Kidney epithelial cell (primary cell): ENCODE measurements at places on chromosomes 16 and 17.

- no peak for DNase-seq
These were observed 2.7 kb downstream of the KRT35 start for GRCh38 chr17:41478237-41478636.

- DNase-seq, result no peak
These were observed 26.2 kb downstream of the NSMCE1 start for GRCh38 chr16:27242398-27242797.

DNA sequence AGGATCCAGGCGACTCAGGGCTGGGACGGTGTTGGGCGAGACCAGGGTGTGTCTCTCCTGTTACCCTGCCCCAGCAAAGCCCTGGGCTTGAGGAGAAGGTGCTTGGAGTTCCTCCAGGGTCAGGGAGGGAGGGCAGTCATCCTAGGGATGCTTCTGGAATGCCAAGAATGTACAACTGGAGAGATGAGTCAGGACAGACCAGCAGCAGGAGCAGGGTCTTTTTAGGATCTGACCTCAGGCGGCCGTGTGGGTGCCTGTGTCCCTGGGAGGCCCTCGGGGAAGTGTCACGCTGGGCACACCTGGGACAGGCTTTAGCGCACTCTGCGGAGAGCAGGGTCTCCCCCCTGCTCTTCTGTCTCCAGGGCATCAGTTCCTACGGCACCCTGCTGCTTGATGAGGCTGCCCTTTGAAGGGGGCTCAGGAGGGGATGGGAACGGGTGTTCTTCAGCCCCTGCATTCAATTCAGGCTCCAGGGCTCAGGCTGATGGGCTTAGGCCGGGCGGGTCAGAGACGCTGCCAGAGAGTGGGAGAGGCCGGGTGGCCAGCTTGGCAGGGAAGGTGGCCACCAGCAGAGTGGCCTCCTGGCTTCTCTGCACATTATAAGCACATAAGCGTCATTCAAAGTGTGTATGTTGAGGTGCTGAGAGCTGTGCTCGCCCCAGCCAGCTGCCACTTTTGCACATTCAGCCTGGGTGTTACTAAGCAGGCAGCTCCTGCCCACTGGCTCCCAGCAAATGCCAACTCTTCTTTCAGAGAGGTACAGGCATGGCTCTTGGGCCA is 8.4 kb upstream of the MTSS2 start:
- peak; percentile 70 for DNase-seq

DNA sequence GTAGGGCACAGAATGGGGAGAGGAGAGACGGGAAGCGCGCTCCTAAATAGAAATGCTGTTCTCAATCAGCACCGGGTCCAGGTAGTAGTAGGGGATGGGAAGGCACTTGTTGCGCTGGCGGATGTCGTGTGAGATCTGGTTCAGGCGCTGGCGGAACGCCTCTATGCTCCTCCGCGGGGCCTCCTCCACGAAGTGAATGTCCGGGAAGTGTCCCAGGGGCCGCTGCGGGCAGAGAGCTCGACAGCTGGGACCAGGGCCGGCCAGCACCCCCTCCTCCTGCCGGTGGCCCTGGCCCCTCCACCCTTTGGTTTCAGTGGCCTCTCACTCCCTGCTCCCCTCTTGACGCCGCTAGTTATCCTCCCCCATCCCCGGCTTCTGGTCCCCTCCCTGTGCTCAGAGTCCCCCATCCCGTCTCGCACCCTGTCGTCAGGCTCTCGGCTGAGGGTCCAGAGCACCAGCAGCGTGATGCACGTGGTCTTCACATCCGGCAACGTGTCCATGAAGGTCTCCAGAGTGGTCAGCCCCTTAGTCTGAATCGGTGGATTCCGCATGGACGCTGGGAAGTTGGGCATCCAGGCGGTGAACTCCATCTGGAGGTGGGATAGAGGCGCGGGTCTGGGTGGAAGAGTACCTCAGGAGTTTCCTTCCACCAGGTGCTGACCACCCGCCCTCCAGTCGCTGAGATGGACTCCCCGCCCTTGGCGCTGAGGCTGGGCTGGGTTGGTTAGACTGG is 14.6 kb downstream of the ALOX12B start:
- DNase-seq, result no peak

DNA sequence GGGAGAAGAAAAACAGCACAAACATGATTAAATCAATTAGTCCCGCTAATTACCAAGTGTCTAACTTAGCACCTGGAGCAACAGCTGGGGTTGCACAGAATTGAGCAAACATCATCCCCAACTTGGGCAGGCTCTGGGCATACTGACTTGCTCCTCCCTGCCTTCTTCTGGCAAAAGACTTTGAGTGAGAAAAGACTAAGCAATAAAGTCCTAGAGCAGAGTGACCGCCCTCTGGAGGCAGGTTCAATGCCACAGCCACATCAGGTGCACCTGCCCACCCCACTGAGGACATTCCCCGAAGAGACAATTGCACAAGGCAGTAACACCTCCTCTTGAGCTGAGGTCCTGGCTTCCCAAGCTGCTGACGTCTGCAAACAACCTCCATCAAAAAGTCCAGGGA is 358.3 kb downstream of the SOX9 start:
- DNase-seq, result no peak

GRCh38 chr16:81401035-81401950 is 43.3 kb upstream of the CMIP start:
- no peak for DNase-seq

- DNase-seq, result peak; percentile 35
These were observed 123.0 kb upstream of the CACNG5 start for GRCh38 chr17:66711881-66712321.

- no peak for DNase-seq
These were observed 21.3 kb upstream of the GAA start for GRCh38 chr17:80080081-80080480.

GRCh38 chr16:9077091-9077809 is 14.2 kb upstream of the HAPSTR1 start:
- DNase-seq, result peak; percentile 70

DNA sequence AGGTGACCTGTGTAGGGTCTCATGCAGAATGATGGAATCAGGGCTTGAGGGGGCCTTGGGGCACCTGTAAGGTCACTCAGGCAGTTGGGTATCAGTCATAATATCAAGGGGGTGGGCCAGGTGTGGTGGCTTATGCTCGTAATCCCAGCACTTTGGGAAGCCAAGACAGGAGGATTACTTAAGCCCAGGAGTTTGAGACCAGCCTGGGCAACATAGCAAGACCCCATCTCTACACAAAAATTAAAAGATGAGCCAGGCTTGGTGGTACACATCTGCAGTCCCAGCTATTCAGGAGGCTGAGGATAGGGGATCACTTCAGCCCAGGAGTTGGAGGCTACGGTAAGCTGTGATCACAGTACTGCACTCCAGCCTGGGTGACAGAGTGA is 7.5 kb downstream of the ERN2 start:
- no peak for DNase-seq

- no peak for DNase-seq
These were observed 67.6 kb upstream of the SREBF1 start for GRCh38 chr17:17904166-17905035.

DNA sequence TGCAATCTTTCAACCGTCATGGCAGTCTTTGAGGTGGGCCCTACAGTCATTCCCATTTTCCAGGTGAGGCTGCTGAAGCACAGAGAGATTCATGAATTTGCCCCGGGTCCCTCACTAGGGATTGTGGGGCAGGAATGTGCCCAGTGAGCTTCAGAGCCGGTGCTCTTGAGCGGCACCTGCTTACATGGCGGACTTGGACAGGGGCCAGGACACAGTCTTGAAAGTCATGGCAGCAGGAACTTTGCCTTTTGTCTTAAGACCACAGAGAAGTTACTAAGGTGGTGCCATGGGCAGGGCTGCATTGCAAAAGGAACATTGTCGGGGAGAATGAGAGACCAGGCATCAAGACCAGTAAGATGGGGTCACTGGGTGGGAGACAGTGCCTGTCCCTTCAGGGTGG is 363.4 kb downstream of the FOXL1 start:
- no peak for DNase-seq

DNA sequence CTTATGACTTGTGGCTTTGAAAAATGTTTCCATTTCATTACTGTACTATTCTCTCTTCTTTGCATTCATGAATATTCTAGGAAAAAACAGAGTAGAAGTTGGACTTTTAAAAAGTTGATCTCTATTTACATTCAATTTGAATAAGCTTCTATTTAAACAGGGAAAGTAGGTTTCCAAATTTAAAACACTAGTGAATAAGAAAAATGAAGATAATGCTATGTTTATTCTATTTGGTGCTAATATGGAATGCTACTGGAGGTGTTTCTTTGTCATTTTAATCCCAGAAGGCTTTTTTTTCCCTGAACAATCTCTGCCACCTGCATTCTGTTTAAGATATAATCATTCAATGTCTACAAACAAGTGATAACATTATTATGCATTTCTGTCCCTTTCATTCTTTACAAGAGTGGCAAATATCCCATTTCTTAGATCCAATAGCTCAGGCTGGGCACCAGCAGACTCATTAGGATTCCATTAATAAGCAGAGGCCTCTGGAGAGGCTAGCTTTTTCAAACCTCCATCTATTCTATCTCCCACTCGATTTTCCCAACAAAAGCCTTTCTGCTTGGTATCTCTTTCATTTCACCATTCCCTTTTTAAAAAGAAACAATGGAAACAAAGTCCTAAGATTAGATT is 1001.6 kb upstream of the CDH8 start:
- DNase-seq, result no peak

- no peak for DNase-seq
These were observed 902 bp downstream of the GHDC start for GRCh38 chr17:42193216-42193968.

- DNase-seq, result peak; percentile 98
These were observed 4.9 kb upstream of the NDRG4 start for GRCh38 chr16:58494981-58495520.

- DNase-seq, result no peak
These were observed 14.7 kb downstream of the MPG start for GRCh38 chr16:92431-93339.

- no peak for DNase-seq
These were observed 71.1 kb downstream of the RPGRIP1L start for GRCh38 chr16:53632526-53632925.

- DNase-seq, result no peak
These were observed 3.9 kb downstream of the SLC47A2 start for GRCh38 chr17:19712436-19713004.

DNA sequence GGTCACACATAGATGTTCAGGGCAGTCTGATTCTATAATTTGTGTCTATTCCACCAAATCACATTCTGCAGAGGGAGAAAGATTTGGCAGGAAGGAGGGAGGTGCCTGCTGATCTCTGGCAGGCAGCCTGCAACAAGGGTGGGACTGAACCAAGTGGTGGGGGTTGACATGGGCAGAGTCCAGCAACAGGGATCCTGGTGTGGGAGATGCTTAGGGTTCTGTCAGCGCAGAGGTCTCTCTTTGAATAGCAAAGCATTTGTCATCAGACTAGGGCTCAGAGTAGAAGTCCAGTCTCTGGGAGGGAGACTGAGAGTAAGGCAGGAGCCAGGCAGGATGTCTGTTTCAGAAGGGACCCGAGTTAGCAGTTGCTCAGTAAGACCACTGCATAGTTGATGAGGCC is 94.6 kb downstream of the UTP18 start:
- DNase-seq, result no peak

GRCh38 chr16:71973001-71973400 is 27.2 kb downstream of the PKD1L3 start:
- DNase-seq, result no peak

- no peak for DNase-seq
These were observed 5.5 kb upstream of the CBFA2T3 start for GRCh38 chr16:88982286-88983084.

GRCh38 chr17:67995570-67996263 is 552 bp downstream of the C17orf58 start:
- DNase-seq, result no peak

- DNase-seq, result no peak
These were observed 684 bp downstream of the SLX4 start for GRCh38 chr16:3610698-3611145.

DNA sequence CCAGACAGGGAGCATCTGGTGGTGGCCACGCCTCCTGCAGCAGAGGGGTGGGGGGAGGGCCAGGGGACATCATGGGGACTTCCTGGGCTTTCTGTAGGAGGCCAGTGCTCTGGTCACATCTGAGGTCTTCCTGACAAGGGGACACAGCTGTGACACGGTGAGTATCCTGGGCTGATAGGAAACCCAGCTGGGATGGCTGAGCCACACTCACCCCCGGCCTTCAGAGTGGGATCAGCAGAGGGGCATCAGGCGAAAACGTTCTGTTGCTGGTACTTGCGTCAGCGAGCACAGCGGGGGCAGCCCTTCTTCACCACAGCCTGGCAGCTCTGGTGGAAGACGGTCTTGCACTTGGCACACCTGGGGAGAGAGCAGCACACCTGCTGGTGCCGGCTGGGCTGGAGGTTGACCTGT is 122.9 kb upstream of the SMURF2 start:
- DNase-seq, result no peak

DNA sequence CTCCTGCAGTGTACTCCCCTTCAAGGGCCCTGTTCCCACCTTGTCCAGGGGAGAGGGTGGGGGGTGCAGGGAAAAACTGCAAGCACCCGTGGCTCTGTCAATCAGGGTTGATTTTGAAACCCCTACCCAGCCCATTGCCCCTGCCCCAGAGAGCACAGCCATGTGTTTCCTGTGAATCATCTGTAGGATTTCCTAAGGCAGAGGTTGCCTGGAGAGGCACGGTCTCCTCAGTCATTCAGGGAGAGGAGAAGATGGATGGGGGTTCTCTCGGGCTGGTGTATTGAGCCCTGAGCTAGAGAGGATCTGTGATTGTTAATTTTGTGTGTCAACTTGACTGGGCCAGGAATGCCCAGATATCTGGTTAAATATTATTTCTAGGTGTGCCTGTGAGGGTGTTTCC is 3.5 kb upstream of the AGRP start:
- no peak for DNase-seq
